ENCODE measurements at places on chromosomes 2 and 18. TPM values are rescaled to one million over a fixed set of nuclear protein-coding genes. Genes with fewer than 3 reads are reported as not detected.

DNA sequence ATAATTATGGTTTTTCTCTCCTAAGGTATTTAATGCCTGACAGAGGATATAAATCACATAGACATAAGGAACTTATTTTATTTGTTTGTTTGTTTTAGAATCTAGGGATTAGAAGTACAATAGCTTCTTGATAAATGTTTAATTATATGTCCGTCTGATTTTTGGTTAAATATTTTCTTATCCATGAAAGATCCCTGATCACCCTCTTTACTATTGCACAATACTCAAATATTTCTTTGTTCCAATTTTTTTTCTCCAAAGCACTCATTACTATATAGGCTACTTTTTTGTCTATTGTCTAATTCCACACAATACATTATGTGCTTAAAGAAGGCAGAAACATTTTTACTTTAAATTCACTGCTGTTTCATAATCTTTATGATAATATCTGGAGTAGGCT, 875.8 kb downstream of the TDRD15 start:
- DNase-seq, result no peak

DNA sequence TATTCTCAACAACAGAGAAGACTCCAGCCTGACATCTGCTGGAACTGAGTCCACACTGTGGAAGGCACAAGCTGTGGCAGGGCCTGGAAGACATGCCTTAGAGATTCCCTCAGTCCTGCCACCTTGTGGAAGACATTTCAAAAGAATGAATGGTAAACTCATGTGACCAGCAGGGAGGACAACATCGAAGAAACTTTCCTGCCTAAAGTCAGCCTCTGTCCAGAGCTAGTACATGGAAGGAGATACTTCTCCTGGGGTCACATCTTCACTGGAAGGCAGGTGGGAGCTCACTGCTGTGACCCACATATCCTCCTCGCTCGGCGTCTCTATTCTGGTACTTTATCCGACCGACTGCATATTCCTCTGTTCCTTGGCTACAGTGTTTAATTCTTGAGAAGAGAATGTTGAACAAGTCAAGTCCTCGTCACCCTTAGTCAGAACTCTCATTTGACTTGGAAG, 59.5 kb downstream of the PUM2 start:
- DNase-seq, result peak; percentile 9

DNA sequence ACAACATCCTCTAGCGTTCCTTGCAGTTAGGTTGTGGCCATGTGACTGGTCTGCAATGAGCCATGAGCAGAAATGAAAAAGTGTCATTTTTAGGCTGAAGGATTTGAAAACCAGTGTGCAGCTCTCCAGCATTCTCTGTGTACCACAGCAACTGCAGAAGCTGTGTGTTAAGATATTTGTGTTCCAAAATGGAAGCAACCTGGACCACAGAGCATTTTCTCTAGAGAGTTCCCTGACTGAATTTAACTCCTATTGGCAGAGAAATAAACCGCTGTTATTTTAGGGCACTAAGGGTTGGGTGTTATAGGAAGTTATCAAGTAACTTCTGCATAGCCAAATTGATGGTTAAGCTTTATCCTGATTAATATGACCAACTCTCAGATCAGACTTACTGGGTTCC, 257.2 kb upstream of the THUMPD2 start:
- no peak for DNase-seq

DNA sequence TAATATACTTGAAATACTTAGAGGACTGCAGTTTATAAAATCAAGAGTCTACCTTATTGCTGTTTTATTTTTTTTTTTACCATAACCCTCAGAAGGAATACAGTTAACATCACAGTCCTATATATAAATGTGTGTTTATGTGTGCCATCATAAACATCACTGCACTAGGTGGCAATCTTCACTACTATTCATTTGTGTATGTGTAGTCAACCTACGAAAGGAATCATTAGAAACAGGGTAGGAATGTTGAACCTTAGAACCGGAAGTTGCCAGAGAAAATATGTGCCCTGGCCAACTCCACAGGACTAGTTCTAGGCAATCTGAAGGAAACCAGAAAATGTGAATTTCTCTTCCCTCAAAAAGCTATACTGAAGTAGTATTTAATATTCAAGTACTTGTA, 3.4 kb downstream of the GEN1 start:
- DNase-seq, result no peak

DNA sequence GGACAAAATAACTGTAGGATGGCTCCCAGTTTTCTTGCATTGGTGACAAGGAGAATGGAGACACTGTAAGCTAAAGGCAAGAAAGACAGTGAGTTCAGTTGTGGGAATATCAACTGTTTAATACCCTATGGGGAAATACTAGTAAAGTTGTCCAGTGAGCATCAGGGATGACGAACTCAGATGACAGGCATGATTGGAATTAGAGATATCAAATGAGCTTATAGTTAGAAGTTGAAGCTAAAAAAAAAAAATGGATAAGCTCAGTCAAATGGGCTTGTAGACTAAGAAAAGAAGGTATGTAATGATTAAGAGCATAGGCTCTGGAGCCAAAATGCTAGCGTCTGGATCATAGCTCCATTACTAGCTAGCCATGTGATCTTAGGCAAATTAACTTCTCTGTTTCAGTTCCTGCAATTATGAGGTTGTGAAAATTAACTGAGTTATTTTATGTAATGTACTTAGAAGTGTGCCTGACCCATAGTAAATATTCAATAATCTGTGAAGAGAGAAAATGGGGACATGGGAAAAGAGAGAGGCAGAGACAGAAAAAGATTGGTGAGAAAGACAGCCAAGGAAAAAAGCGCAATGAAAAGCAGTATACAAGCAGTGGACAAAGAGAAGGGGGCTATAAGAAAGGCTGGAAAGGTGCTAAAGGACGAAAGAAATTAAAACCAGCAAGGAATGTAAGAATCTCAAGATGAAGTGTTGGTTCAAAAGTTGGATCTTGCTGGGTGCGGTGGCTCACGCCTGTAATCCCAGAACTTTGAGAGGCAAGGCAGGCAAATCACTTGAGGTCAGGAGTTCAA, 95.7 kb upstream of the SLC39A10 start:
- no peak for DNase-seq

Gene SERPINB7
- not detected for polyA plus RNA-seq

DNA sequence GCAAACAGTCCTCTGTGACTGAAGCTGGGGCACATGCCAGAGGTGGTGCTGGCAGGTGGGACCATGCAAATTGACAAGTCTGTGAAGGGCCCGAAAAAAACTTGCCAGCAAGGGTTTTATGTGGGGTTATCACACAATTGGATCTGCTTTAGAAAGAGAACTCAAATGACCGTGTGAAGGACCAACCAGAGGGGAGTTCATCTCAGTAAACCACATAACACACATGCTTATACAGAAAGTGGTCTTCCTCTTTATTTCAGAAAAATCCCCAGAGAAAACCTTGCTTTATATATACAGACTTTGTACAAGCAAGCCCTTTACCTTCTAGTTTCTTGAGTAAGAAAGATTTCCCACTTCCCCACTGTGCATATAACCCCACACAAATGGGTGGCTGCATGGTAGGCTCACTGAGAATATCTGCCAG, 46.7 kb downstream of the KIDINS220 start:
- DNase-seq, result no peak

Gene RNF152
- polyA plus RNA-seq, result not detected

Gene HOXD10
- polyA plus RNA-seq, result not detected

GRCh38 chr2:210722092-210722491, 165.7 kb downstream of the CPS1 start:
- DNase-seq, result no peak

Gene NAT8
- polyA plus RNA-seq, result not detected

Gene SERPINB8
- 16.3 TPM for polyA plus RNA-seq

- no peak for DNase-seq
These were observed 195.4 kb upstream of the RMP24 start for GRCh38 chr18:35777039-35777438.

Measured in CD4-positive, alpha-beta memory T cell (primary cell).